ENCODE measurements at places on chromosomes 2 and 18.

- DNase-seq = no peak
These were observed 17.0 kb upstream of the CYTIP start for GRCh38 chr2:157460897-157461296.

- no peak for DNase-seq
These were observed 522.5 kb downstream of the GALR1 start for GRCh38 chr18:77772177-77772576.

DNA sequence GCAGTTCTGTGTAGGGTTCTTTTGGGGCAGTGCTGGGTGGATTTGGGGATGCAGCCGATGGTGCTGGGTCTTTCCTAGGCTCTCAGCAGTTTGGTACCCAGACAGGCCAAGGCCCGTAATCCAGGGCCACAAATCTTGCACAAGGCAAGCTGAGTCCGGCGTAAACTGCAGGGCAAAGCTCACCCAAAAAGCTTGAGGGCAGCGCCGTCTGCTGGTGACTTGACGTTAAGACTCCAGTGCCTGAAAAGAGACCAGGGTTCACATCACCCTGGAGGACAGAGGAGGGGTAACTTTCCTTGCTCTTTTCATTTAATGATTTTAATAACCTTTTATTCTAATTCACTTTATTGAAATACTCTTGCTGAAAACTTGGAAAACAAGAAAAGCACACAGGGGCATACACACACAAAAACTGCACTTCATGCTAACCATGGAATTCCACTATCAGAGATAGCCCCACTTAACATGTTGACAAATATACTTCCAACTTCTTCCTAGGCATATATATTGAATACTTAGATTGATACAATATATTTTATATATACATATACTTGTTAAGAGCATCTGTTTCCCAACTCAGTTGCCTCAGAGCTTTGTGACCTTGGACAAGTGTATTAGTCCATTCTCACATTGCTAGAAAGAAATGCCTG, 38.9 kb downstream of the CNGA3 start:
- peak; percentile 40 for DNase-seq

DNA sequence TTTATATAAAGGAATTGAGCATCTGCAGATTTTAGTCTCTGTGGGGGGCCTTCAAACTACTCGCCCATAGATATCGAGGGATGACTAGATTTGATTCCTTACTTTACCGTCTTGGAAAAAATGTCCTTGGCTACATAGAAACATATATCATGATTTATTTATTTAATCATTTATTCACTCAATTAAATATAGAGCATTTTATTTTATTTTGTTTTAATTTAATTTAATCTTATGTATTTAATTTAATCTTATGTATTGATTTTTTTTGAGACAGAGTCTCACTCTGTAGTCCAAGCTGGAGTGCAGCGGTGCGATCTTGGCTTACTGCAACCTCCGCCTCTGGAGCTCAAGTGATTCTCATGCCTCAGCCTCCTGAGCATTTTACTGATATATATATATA, 105.4 kb downstream of the SCN9A start:
- no peak for DNase-seq

- DNase-seq = no peak
These were observed 185.1 kb downstream of the MYO5B start for GRCh38 chr18:50009773-50010335.

DNA sequence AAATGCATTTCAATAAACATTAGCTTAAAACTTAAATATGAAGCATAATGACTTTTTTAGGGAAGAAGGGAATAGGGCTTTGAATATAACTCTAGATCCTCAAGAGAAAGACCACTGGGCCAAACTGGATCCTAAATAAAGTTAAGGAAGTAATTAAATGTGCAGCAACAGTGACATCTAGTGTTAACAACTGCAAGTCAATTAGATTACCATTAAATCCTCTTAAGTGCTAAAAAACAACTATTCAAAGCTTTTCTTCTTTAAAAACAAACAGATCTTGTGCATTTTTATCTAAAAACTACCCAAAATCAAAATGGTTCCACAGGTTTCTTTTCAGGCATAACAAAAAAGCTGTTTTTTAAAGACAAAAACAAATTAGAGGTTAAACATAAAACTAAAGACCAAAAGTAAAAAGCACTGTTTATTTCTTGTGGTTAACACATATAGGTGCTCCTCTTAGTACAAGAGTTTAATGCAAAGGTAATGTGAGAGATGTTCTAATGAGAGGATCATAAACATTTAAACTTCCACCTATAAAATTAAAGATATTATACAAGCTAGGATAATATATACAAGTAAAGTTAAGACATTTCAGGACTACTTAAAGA, 111.4 kb downstream of the THADA start:
- DNase-seq = peak; percentile 67

- no peak for DNase-seq
These were observed 4.5 kb upstream of the C2orf74 start for GRCh38 chr2:61157371-61158003.

GRCh38 chr18:76956648-76957047, 134.3 kb downstream of the ZNF236 start:
- DNase-seq = no peak

- DNase-seq = no peak
These were observed 44.2 kb downstream of the TACR1 start for GRCh38 chr2:75155115-75155514.

- DNase-seq = no peak
These were observed 13.3 kb downstream of the CD28 start for GRCh38 chr2:203719456-203720410.

DNA sequence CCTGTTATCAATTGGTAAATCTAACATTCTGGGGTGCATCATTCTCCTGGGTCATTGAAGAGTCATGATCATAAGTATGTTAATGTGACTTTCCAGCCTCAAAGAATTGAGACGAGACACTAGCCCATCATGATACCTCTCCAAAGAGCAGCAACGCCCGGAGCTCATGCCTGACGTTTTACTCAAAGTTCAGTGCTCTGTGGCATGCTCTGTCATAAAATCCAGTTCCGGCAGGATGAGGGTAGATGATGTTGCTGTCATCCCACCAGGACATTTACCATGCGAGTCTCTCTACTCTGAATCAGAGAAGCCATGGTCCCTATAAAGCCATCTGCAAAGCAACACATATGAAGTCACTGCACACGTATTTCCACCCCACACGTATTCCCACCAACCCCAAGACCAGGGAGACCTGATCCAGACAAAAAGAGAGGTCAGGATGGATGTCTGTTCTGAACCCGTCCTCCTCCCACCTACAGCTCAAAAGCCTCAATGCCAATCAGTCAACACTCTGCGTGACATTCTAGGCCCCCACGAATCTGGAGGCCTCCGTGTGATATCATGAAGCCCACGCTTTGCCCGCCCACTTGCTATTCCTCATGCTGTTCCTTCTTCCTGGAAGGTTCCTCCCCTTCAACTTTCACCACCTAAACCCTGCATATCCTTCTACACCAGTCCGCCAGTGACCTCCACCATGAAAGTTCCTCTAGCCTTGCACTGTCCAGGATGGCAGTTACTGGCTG, 85.8 kb downstream of the DNMT3A start:
- no peak for DNase-seq

- DNase-seq = no peak
These were observed 39.4 kb upstream of the GALR1 start for GRCh38 chr18:77210249-77210648.

GRCh38 chr2:240372101-240372500, 63.4 kb upstream of the GPC1 start:
- no peak for DNase-seq

- DNase-seq = no peak
These were observed 212.9 kb upstream of the APCDD1 start for GRCh38 chr18:10241579-10241978.

DNA sequence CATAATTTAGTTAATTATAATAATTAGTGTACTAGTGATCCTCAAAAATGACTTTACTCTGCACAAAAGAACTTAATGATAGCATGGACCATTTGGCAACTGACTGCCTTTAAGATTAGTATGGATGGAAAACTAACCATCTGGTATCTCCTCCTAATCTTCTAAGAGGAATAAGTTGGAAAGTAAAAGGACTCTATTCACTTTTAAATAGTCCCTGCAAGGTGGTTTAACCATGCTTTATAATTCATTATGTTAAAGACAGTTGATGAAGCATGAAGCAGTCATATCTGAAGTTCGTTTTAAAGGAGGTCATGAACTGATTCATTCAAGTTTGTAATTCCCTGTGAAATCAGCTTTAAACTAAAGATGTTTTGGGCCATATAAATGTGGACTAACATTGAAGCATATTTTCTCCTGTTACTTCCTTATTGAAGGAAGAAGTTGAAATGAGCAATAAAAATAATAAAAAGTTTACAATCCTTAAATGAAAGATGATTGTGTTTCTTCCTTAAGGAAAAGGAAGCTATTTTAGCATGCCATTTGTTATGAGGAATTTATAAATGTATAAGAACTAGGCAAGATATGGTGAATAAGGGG, 446.0 kb downstream of the XIRP2 start:
- no peak for DNase-seq

- no peak for DNase-seq
These were observed 6.6 kb upstream of the ASAP2 start for GRCh38 chr2:9199716-9200632.

GRCh38 chr18:29156531-29156930, 979.6 kb upstream of the CDH2 start:
- DNase-seq = no peak

- DNase-seq = no peak
These were observed 77.6 kb downstream of the SMIM21 start for GRCh38 chr18:75349668-75350511.

DNA sequence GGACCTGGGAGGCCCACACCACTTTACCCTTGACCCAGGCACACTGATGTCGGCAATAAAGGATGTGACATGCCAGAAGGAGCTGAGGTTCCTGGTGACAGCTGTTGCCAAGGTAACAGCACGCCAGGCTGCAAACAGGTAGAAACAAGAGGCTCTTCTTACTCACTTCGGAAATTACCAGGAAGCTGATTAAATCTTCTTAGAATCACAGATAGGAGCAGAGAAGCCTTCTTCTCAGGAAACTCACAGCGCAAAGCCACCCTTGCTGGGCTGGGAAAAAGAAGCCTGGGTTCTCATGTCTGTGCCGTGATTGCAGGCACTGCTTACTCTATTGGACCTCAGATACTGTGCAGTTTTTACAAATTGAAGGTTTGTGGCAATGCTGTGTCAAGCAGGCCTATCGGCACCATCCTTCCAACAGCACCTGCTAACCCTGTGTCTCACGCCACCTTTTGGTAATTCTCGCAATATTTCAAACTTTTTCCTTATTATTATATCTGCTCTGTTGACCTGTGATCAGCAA, 61.0 kb upstream of the TAF1B start:
- DNase-seq = no peak

- no peak for DNase-seq
These were observed 33.7 kb downstream of the TMEM17 start for GRCh38 chr2:62472312-62472711.

- DNase-seq = no peak
These were observed at the start of gene FAM237A for GRCh38 chr2:206642075-206643025. FAM237A (plus strand) TSS chr2:206642487; CDS start chr2:206644237, 1,750 bp downstream.

DNA sequence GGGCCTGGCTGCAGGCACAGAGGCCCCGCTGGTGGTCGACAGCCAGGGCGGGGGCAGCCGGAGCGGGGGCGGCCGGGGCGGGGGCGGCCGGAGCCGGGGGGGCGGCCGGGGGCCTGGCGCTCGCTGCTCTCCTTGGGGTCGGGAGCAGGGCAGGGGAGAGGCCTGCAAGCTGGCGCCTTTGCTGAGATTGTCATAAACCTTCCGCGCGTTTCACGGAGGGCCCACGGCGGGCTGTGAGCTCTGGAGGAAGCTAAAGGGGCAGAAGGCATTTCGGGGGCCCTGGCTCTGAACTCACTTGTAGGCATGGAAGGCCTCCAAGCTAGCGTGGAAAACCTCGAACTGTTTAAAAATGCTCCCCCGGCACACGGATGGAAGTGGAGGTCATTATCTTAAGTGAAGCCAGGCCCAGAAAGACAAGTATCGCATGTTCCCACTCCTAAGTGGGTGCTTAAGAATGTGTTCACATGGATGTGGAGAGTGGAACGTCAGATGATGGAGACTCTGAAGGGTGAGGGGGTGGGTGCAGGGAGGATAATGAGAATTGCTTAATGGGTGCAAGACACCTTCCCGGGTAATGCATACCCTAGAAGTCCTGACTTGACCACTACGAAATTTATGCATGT, 629 bp downstream of the PRELID3A start:
- no peak for DNase-seq

- DNase-seq = no peak
These were observed 317.6 kb downstream of the LNPK start for GRCh38 chr2:175684466-175684865.

GRCh38 chr2:70310899-70311298, 9.0 kb upstream of the FAM136A start:
- no peak for DNase-seq

GRCh38 chr2:74779587-74780135, 54.3 kb upstream of the HK2 start:
- DNase-seq = no peak

- no peak for DNase-seq
These were observed 100.5 kb downstream of the CDC42EP3 start for GRCh38 chr2:37570773-37571586.

DNA sequence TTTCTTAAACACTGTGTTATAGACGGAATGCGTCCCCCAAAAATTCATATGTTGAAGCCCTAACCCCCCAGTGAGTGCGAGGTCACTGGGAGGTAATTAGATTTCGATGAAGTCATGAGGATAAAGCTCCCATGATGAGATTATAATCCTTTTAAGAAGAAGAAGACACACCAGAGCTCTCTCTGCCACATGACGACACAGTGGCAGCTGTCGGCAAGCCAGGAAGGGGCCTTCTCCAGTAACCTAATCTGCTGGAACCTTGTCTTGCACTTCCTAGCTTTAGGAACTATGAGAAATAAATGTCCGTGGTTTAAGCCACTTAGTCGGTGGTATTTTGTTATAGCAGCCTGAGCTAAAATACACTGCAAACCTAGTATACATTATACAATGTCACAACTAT, 12.3 kb downstream of the TMEM237 start:
- no peak for DNase-seq

DNA sequence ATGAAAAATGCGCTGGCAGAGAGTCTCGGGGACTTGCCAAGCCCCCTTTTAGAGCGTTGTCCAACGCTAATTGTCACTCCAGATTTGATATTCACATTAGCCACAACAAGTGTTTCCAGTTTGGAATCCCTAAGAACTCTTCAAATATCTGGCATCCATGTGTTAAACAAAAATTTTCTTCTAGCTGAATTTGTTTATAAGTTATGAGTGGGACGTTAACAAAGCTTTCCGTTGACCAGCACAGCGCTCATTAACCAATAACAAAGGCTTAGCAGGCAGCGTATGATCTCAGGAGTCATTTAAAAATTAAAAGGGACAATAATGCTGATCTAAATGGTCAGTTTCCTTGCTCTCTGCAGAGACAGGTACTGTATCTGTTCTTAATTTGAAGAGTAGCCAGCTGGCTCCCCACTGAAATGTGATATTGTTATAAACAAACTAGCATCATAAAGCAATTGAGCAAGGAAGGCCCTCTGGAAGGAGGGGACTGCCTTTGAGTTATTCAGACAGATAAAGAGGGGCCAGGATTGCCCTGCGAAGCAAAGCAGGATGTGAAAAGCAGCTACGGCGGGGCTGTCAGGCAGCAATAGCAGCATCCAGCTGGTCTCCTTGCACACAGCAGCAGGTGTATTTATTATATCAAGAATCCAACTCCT, 337.2 kb upstream of the SALL3 start:
- DNase-seq = no peak

Measured in DMS 273 treated with DMSO at 0.1 percent for 48 hours (cell line).